ENCODE measurements at places on chromosomes 12 and 14.

- no peak for DNase-seq
Observed at GRCh38 chr12:2114071-2114470, 61.3 kb downstream of the CACNA1C start.

DNA sequence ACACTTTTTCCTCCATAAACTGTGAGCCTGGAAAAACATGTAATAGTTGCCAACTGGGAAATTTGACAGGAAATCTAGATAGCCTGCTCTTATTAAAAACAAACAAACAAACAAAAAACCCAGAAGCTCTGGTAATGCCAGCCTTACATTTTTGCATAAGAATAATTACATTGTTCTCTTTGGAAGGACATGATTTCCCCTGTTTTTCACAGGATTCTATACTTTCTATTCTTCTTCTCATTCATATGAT, 137.9 kb downstream of the AEBP2 start:
- no peak for DNase-seq

DNA sequence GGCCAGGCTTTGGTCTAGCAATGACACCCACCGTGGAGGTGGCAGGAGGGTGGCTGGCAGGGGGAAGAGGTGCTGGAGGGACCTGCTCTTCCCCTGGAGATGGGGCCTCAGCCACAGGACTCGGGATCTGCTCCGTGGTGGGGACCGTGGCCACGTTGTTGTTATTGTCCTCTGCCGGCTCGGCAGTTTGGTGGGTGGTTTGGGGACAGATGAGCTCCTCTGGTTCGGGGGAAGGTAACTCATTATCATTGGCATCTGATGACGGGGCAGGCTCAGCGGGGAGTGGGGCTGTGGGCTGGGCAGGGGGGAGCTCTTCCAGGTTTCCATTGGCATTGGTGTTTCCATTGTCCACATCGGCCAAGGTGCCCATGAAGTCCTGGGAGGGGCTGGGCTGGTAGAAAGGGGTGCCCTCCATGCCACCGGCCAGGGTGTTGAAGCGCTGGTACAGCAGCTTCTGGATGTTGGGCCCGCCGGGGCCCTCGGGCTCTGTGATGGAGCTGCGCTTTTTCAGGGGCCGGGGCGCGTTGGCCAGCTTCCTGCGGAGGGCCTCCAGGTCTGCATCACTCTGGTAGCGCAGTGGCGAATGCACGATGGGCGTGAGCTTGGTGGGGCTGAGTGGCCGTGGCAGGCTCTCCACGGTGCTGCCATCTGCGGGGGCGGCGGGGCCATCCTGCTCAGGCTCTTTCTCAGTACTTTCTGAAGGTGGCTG, 24.3 kb downstream of the ZFYVE21 start:
- DNase-seq = no peak

GRCh38 chr14:36438883-36439282, 81.1 kb downstream of the NKX2-1 start:
- no peak for DNase-seq

DNA sequence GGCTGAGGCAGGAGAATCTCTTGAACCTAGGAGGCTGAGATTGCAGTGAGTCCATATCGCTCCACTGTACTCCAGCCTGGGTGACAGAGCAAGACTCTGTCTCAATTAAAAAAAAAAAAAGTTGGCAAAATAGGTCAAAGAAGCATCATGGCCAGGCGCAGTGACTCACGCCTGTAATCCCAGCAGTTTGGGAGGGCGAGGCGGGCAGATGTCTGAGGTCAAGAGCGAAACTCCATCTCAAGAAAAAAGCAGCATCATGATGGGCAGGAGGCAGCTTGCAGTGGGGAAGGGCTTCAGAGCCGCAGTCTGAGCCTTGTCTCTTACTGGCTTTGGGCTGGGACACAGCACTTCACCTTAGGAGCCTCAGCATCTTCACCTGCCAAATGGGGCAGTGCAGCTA, 21.4 kb downstream of the TEAD4 start:
- DNase-seq = no peak

- DNase-seq = no peak
Observed at GRCh38 chr12:120922279-120922678, 18.1 kb upstream of the SPPL3 start.

DNA sequence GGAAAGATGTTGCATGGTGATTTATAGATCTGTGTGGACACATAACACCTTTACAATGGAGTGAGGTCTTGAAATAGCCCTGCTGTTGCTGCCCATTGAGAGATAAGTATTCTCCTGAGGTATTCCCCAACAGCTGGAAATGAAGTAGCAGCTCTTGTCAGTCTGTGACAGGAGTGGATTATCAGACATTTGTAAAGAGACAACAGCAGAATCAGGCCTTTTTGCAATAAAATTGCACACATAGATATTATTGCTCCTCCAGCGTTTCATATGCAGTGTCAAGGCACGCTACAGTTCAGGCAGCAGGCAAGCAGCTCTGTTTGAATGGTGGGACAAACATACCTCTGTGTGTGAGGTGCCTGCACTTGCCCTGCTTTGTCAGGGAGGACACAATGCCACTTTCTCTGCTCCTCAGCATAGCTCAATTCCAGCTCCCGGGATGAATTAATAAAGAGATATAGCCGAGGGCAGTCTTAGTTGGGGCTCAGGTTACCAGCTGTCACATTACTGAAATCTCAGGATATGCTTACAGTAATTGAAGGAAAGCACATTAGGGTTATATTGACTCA, 49.4 kb downstream of the BICD1 start:
- no peak for DNase-seq

- DNase-seq = no peak
Observed at GRCh38 chr12:109165599-109165998, 49.2 kb downstream of the ACACB start.

DNA sequence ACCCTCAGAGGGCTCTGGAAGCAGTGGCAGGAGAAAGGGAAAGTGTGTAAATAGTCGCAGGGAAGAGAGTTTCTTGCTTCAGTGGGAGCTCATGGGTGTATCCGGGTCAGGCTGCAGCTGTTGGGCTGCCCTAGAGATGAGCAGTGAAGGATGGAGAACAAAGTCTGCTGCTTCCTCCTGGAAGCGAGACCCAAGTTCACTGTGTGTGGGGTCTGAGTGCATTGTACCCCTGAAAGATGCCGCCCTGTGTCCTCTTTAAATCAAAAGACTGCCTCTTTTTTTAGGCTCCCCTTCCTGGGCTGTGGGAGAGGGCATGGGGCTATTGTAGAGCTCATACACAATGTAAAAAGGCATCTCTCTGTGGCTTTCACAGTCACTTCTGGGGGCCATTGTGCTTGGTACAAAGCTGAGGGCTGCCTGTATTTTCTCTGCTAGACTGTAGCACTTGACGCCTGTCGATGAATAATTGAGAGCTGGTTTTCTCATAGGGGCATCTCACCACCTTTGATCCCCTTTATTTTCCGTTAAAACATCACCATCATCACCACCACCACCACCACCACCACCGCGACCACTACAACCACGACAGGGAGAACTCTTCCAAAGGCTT, 16.7 kb downstream of the CHST11 start:
- DNase-seq = no peak

DNA sequence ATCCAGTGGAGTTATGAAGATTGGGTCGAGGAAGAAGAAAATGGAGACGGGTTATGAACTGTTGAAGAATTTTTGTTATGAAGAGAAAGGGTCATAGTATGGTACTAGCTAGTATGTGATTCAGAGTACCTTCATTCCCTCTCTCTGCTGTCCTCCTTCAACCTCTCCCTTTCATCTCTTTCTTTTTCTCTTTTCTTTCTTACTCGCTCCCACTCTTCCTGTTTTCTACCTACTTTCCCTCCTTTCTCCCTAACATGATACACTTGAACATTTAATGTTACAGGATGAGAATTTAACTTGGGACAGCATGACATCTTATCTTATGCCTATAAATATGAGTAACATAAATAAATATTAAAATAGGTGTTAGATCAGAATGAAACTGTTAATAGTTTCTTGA, 112.9 kb downstream of the CCDC91 start:
- DNase-seq = peak; percentile 33

GRCh38 chr12:132593521-132593920, 16.9 kb downstream of the LRCOL1 start:
- peak; percentile 56 for DNase-seq

DNA sequence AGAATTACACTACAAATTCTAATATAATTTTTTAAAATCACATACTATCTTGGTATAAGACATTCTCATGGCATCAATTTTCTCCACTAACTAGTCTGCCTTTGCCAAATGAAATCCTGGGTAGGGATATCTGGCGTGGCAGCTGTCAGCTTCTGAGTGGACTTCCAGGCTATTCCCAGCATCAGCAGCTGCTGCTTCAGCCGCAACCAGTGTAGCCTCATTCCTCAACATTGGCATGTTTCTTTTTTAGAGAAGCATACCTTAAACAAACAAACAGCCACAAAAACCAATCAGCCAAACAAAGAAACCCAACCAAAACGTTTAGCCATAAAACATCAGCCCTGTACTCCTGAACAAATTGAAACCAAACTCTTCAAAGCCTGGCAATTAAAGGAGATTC, 235.8 kb downstream of the SSPN start:
- DNase-seq = peak; percentile 36

All from trophoblast cell (in vitro differentiated cells and primary cell).